Upper lobe of left lung (tissue), 6 donors: ENCODE measurements at places on chromosomes 7 and 10. TPM values are rescaled to one million over a fixed set of nuclear protein-coding genes. Genes with fewer than 3 reads are reported as not detected.

OR2A7 gene
- 7.3 TPM for total RNA-seq

LRRTM3 gene
- total RNA-seq = not detected

TNRC18 gene
- total RNA-seq = 329 TPM

PTPRZ1 gene
- total RNA-seq = 1.0 TPM

- DNase-seq = no peak
Observed at GRCh38 chr7:121531175-121532070, 135.3 kb upstream of the FAM3C start.

GRCh38 chr7:96359876-96360275 is 38.0 kb upstream of the SLC25A13 start:
- no peak for DNase-seq

- no peak for DNase-seq
Observed at GRCh38 chr10:43355749-43356371, 15.6 kb upstream of the FXYD4 start.

GRCh38 chr10:19041171-19041570 is 7.4 kb upstream of the MALRD1 start:
- DNase-seq = no peak

GRCh38 chr7:70512144-70512543 is 619.8 kb upstream of the GALNT17 start:
- no peak for DNase-seq

GRCh38 chr10:88237896-88238614 is 345.1 kb downstream of the RNLS start:
- DNase-seq = no peak

GRCh38 chr7:24340727-24341126 is 56.7 kb downstream of the NPY start:
- no peak for DNase-seq
